Brain (organoid and tissue), 16 donors: ENCODE measurements at places on chromosomes 3 and 15.

- DNase-seq, result no peak
These were observed 188.4 kb downstream of the RAP2B start for GRCh38 chr3:153350420-153350819.

DNA sequence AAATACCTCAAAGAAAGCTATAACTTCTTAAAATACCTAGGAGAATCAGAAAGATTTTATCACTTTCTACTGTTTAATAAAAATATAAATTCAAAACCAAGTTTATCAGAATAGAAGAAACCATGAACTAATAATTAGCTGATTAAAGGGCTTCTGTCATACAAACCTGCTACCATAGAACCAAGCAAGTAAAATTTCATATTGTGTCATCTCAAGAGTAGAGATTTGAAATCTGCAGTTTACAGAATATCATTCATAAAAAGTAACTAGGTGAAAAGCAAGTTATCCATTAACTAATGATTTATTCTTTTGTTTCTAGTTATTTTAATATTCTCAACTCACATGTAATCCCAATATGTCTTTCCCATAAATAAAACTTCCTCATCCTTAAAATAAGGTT lies 36.8 kb upstream of the XXYLT1 start:
- DNase-seq, result no peak

- no peak for DNase-seq
These were observed 175.5 kb downstream of the CHDH start for GRCh38 chr3:53670721-53671120.

DNA sequence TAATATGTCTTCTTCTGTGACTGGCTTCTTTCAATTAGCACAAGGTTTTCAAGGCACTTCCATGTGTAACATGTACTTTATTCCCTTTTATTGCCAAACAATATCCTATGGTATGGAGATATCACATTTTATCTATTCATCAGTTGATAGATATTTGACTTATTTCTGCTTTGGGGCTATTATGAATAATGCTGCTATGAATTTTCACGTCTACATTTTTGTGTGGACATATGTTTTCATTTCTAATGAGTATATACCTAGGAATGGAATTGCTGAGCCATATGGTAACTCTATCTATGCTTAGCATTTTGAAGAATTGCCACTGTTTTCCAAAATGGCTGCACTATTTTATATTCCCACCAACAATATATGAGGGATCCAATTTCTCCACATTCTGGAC lies 3.6 kb upstream of the AGTR1 start:
- no peak for DNase-seq

DNA sequence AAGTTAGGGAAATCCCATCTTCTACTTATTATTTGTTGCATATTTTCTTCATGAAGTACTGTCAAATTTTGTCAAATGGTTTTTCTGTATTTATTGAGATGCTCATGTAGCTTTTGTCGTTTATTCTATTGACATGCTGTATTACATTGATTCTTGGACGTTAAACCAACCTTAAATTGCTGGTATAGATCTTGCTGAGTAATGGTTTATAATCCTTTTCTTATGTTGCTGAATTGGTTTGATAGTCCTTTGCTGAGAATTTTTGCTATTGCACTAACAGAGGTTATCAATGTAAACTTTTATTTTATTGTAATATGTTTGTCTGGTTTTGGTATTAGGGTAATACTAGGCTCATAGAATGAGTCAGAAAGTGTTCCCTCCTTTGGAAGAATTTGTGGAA lies 54.3 kb upstream of the COL6A5 start:
- DNase-seq, result no peak

DNA sequence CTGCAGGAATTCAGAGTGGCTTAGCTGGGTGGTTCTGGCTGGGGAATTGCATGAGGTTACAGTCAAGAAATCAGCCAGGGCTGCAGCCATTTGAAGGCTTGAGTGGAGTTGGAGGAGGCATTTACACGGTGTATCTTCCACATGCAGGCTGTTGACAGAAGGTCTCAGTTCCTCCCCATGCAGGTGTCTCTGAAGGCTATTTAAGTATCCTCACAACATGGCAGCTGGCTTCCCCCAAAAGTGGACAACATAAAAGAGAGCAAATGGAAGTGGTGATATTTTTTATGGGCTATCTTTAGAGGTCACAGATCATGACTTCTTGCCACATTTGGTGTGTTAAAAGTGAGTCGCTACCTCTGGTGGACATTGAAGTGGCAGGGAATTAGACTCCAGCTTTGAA lies 60.1 kb upstream of the SPRED1 start:
- DNase-seq, result no peak

DNA sequence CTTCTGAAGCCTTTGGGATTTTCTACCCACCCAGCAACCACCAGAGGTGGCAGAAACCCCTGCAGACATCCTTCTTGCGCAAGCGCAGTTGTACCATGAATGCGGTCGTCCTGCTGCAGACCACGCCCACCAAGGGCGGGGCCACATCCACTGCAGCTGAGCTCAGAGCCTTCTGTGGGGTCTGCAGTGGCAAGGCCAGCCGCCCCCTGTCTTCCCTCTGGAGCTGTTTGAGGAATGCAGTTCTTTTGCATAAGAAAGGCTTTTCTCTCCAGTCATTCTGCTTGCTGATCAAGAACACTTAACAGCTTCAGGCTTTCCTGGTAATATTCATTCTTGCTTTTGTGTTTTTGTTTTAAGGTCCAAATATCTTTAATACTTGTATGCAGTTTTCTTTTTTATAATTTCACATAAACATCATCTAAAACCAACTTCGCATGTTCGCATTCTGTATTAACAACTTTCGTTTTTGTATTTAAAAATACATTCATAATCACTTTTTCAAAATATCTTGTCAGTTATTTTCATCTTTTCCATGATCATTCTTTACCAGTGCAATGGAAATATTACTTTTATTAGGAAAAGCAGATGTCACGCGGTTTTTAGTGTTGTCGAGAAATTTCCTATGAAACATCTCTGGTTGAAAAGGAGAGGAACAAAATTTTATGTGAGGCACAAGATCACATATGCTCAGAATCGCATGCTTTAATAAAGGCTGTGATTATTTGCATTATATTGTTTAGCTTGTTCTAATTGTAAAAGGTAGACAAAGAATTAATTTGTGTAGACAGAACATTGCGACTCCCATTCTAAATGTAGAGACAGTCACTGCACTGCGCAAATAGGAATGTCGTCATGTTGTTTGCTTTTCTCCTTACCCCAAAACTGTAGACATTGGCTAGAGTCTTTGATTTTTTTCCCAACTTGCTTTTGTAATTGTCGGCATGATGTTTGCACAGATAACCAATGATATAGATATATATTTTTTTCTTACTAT lies 98.1 kb upstream of the SNRPN start:
- peak; percentile 77 for DNase-seq

DNA sequence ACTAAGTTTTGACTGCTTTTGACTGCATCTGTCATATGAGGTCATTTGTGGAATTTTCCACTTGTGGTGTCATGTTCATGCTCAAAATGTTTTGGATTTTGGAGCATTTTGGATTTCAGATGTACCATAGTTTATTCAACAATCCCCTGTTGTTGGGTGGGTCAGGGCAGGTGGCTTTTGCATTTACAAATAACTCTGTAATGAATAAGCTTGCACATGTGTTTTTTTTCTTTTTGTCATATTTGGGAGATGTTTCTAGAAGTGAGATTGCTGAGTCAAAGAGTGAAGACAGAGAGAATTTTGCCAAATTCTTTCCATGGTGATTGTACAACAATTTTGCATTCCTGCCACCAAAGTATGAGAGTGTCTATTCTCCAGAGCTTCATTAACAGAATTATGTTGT lies 62.4 kb upstream of the ADPGK start:
- no peak for DNase-seq

GRCh38 chr15:63077952-63078351 lies 35.4 kb downstream of the TPM1 start:
- no peak for DNase-seq

- no peak for DNase-seq
These were observed 5.4 kb downstream of the GDPGP1 start for GRCh38 chr15:90239371-90239770.

DNA sequence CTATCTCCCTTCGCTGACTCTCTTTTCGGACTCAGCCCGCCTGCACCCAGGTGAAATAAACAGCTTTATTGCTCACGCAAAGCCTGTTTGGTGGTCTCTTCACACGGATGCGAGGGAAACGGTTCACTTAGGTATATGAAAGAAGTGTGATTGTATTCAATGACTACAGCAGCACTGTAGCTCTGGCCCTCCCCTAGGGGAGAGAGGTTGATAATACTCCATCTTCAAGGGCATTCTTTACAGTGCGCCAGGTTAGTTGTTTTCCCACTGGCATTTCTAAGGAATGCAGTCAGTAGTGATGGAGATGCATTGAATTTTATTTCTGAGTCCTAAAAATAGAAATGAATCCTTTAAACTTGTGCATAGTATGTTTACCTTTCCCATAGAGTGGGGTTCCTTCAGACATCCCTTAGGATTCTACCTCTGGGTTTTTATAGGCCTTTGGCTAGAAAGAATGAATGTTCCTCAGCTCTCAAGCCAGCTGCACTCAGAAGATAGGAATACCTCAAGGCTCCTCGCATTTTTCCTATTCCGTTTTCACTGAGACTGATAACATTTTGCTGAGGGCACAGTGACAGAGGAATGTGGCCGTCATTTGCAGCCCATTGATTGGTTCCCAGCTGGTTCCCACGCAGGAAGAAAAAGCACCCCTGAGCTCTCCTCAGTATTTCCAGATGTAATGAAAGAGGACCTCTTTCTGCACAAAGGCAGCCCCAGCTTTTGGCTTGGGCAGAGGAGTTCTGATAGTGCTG lies 131.8 kb upstream of the C2CD4B start:
- no peak for DNase-seq

DNA sequence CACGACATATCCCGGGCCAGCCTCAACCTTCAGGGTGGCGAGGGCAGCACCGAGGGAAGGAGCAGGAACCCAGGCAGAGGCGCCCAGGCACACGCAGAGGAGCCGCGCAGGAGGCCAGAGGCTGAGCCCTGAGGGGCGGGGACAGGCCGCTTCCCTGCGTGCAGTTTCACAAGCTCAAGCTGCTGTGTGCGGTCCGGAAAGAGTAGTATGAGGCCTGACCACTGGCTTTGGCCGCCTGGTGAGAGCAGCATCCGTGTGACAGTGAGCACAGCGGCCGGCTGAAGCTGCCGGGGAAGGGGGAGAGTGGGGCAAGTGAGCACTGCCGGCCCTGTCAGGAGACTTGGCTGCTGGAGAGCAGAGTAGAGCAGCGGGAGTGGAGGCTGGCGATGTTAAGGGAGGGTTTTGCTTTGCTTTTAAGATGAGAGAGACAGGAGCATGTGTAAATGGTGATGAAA lies 8.7 kb downstream of the ZDHHC19 start:
- no peak for DNase-seq

- DNase-seq, result no peak
These were observed 232.8 kb upstream of the BHLHE40 start for GRCh38 chr3:4746241-4746958.

DNA sequence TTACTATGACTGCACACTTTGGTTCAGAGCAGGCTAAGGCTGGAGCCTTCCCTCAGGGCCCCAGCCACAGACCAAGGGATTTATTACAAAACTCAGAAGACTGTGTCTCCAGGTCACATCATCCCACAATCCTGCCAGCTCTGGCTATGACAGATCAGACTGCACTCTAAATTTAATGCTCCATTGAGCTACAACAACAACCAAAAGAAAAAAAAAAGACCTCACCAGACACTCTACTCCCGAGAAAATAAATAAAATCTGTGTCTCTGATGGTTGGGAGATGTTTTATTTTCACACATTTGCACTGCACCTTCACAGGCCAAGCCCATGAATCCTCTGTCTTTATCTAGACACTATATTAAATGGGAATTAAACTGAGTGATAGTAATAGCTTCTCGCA lies 50.8 kb upstream of the CTNNB1 start:
- peak; percentile 12 for DNase-seq

- no peak for DNase-seq
These were observed 228.9 kb downstream of the FEZF2 start for GRCh38 chr3:62144482-62144881.

GRCh38 chr3:52625041-52625440 lies 60.7 kb downstream of the PBRM1 start:
- no peak for DNase-seq

GRCh38 chr15:60043744-60044435 lies 39.8 kb downstream of the FOXB1 start:
- DNase-seq, result peak; percentile 21

DNA sequence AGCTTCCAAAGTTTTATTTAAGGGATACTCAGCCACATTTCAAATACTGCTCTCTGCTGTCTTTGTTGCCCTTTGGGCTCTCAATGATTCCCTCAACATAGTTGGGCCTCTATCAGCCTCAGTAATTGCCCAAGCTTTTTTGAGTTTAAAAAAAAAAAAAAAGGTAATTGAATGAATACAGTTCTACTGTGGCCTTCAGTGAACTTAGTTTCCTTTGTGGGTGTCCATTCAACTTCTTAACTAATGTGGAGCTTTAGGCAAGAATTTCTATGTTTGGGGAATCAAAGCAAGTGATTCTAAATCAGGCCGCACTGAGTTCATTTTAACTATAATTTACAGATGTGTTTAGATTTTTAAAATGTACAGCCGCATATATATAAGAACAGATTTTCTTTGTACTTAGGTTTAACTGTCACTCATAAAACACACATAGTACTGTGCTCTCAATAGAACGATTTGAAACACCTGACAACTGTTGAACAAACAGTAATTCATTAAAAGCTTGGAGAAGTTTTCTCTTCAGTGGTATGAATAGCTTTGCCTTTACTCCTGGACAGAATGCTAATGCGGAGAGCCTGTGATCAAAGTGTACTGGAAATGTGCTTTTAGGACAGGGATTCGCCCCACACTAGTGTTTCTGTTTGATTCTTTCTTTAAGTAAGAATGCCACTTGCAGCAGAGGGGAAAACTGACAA lies 844.9 kb upstream of the SEMA6D start:
- DNase-seq, result peak; percentile 58

DNA sequence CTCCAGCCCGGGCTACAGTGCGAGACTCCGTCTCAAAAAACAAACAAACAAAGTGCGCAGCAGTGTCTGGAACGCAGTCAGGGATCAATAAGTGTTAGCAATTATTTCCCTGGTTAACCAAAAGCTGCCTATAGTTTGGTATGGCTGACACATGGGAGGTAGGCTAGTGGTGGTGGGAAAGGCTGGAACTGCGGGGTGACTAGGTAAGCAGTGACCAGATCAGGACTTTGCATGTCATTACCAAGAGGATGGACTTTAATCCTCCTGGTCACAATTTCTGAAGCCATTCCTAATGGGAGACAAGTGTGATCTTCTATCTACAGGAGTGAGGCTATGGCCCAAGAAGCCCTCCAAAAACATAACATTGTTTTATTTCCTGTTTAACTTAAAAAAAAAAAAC lies 47.8 kb downstream of the SLC30A4 start:
- DNase-seq, result no peak

DNA sequence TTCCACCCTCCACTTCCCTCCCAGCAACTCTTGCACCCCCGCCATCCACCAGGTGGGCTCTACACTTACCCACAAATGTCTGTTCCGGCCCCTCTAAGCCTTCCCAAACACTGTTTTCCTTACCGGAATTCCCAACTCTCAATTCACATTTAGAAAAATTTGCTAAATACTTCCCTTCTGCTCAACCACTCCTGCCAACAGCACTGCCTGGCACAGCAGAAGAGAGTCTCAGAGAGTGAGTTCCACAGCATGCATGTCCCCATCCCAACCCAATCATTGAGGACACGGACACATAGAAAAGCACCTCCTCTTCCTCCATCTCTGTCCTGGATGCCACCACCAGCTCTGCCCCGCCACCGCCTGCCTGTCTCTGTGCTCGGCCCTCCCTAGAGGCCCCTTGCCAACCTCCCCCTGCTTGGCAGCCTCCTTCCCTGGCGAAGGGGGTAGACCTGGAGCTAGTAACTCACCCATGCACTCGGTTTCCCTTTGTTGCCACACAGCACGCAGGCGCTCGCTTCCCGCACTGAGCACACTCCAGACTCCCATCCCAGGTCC lies 66.2 kb upstream of the SLC6A1 start:
- peak; percentile 50 for DNase-seq
